Heart right ventricle (tissue), 16 donors: ENCODE measurements at places on chromosomes 2 and 18. TPM values are rescaled to one million over a fixed set of nuclear protein-coding genes. Genes with fewer than 3 reads are reported as not detected.
A peak's percentile ranks its signal among the peaks of the same experiment; 100 is the strongest.

Gene SAG
- total RNA-seq: not detected

Gene UBXN2A
- total RNA-seq: 20.6 TPM

Gene SFT2D3
- total RNA-seq: 2.4 TPM

Gene ASXL3
- total RNA-seq: 4.2 TPM

Gene TTN
- total RNA-seq: 3,938 TPM

GRCh38 chr2:116250376-116250775 is 1564.1 kb upstream of the DDX18 start:
- DNase-seq: no peak

- no peak for DNase-seq
Observed at GRCh38 chr2:190933361-190933760, 52.7 kb downstream of the GLS start.

- no peak for DNase-seq
Observed at GRCh38 chr2:10864251-10864650, 47.5 kb upstream of the KCNF1 start.

- no peak for DNase-seq
Observed at GRCh38 chr2:18319987-18320386, 240.5 kb downstream of the RDH14 start.

DNA sequence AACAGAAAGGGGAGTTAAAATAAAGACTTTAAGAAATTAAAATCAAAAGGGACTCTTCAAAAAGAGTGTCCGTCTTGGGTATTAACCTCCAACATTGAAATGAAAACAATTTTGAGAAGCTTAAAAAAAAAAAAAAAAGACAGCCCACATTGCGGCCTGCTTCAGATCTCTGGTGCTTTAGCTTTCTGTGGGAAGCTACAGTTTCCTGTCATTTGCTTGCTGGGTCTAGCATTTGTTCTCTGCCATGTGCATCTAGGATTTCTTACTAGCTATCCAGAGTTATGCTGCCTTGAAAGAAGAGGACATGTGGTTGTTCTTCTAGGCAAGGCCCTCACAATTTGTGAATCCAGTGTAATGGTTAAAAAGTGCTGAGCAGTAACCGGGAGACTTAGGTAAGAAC is 375.3 kb downstream of the SLC4A3 start:
- no peak for DNase-seq

GRCh38 chr18:76437011-76437410 is 58.0 kb downstream of the ZNF516 start:
- peak; percentile 54 for DNase-seq

DNA sequence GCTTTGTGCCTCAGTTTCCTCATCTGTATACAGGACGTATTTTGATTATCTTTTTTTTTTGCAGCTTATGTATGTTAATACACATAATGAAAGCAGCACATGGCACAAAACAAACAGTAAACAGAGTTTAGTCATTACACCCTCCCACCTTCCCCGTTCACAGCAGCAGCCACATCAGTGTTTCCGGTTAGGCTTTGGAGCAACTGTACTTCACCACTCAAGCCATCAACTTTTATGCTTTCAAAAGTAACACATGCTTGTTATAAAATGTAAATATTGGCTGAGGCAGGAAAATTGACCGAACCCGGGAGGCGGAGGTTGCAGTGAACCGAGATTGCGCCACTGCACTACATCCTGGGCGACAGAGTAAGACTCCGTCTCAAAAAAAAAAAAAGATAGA is 117.3 kb downstream of the MTCL1 start:
- no peak for DNase-seq

DNA sequence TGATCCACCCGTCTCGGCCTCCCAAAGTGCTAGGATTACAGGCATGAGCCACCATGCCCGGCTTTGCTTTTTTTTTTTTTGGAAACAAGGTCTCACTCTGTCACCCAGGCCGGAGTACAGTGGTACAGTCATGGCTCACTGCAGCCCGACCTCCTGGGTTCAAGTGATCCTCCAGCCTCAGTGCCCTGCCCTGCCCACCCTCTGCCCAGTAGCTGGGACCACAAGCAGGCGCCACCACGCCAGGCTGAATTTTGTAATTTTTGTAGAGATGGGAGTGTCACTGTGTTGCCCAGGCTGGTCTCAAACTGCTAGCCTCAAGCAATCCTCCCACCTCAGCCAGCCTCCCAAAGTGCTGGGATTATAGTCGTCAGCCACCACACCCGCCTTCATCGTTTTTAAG is 11.6 kb upstream of the PSD4 start:
- no peak for DNase-seq

- DNase-seq: no peak
Observed at GRCh38 chr18:6947338-6948030, 170.1 kb downstream of the LAMA1 start.

GRCh38 chr2:134774786-134775641 is 56.2 kb upstream of the TMEM163 start:
- DNase-seq: no peak

DNA sequence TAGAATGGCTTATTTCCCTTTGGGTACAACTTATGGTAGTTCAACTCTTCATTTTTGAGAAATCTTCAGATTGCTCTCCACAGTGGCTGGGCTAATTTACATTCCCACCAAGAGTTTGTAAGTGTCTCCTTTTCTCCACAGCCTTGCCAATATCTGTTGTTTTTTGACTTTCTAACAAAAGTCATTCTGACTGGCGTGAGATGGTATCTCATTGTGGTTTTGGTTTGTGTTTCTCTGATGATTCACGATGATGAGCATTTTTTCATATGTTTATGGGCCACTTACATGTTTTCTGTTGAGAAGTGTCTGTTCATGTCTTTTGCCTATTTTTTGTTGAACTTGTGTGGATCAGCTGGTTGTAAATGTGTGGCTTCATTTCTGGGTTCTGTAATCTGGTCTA is 871.0 kb downstream of the EPHA4 start:
- DNase-seq: no peak

DNA sequence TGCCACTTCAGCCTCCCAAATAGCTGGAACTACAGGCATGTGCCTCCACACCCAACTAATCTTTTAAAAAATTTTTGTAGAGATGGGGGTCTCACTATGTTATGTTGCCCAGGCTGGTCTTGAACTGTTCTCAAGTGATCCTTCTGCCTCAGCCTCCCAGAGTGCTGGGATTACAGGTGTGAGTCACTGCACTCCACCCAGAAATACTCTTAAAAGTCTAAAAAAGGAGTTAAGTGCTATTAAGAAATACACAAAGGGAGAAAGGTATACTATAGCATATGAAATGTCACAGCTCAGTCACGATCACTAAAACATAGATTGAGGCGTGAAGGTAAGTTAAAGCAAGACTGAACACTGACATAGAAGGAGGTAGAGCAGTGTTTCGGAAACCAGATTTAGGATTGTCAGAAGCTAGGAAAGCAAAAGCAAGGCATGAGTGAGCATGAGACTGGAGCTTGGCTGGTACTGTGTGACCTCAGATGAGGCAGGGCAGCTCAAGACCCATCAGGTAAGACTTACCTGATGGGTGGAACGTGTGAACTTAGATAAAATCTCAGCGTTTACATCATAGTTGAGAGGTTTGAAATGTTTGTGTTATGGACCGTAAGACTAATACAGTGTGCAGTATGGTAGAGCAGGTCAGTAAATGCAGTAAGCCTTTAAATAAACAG is 9.2 kb downstream of the CCNYL1 start:
- DNase-seq: no peak

- no peak for DNase-seq
Observed at GRCh38 chr2:105394951-105395611, 3.8 kb downstream of the FHL2 start.

- no peak for DNase-seq
Observed at GRCh38 chr2:241009601-241010530, 11.4 kb downstream of the SNED1 start.

DNA sequence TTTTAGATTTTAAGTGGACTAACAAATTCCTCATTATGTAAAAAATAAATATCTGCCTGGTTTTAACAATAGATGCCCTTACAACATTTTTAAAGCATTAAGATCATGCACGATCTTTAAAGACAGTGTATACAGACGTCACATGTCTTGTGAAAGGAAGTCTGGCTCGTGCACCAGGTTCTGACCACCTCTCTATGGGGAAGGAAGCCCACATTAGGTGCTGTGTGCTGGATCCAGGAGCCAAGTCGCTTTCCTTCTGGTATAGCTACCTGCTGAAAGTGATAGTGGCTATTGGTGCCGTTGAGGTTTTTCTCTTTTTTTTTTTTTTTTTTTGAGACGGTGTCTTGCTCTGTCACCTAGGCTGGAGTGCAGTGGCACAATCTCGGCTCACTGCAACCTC is 116.5 kb downstream of the NCK2 start:
- DNase-seq: no peak

GRCh38 chr2:132860220-132860619 is 190.2 kb upstream of the LYPD1 start:
- DNase-seq: no peak

DNA sequence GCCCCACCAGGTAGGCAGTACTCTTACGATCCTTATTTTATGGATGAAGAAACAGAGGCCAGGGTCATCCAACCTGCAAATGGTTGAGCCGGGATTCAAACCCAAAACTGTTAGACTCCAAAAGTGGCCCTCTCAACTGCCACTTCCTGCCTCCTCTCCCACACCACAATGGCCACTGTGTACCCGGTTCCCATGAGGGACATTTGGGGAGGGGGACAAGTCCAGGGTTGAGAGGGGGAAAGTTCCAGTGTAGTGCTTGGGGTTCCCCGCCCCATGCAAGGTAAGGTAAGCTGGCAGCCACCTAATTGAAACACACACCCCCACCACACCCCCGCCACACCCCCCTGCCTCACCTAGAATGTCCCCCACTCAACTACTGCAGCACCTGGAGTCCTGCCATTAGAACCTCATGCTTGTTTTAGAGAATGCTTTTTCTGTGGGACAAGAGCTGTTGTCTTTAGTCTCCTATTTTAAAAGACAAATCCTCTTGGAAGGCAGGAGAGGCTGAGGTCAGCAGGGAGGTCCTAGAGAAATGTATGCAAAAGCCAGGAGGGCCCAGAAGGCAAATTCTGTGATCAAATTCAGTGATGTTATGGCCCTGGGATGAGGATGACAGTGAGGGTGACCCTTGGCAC is 145.2 kb downstream of the ZFP36L2 start:
- DNase-seq: no peak

- no peak for DNase-seq
Observed at GRCh38 chr2:157696036-157696435, 67.4 kb upstream of the ACVR1C start.
